ENCODE measurements at places on chromosomes 1 and 21.
A peak's percentile ranks its signal among the peaks of the same experiment; 100 is the strongest.

DNA sequence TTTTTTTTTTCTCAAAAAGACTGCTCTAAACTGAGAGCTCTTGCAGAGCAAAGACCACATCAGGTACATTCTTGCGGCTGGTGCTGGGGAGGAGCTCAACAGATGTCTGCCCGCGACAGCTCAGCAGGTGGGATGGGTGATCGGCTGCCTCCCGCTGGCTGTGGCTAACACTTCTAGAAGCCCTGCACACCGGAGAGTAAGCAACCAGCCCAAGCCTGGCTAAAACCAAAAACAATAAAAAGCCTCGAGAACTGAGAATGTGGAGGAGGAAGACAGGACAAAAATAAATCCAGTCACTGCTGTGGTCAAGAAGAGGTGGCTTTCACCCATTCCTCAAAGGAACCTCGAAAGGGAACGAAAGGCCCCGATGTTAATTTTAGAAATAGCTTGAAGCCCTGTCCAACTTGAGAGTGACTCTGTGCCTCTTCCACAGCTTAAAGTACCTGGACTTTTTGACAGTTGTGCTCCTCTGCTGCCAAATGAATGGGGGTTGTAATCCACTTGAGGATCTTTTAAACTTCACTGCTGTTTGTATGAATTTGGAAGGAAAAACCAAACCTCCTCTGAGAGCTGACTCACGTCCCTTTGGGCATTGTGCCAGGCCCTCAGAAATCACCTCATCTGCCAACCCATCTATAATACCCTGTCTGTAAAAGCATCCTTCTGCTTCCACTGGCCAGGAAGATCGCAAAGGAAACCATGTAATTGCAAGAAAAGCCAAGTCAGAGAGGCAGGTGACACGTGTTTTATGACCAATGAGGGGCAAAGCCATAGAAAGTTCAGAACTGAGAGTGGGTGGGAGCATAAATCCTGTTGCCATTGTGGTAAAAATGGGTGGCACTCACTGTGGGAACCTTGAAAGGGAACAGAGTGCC, 78.6 kb downstream of the KCNN3 start:
- peak; percentile 69 for DNase-seq

- peak; percentile 42 for DNase-seq
Observed at GRCh38 chr1:10339815-10340214, 59.0 kb upstream of the PGD start.

- no peak for DNase-seq
Observed at GRCh38 chr1:21901473-21901847, 35.6 kb downstream of the HSPG2 start.

GRCh38 chr1:230067419-230067870, 407 bp downstream of the GALNT2 start:
- DNase-seq, result peak; percentile 67

DNA sequence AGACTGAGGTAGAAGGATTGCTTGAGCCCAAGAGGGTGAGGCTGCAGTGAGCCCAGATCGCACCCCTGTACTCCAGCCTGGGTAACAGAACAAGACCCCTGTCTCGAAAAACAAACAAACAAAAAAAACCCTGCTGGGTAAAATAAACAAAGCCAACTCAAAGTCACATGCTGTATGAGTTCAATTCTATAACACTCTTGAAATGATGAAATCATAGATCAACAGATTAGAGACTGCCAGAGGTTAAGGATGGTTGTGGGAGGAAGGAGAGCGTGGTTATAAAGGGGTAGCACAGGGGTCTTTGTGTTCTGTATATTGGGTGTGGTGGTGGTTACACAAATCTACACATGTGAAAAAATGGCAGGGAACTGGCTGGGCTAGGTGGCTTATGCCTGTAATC, 62.5 kb downstream of the TAS1R2 start:
- DNase-seq, result no peak

DNA sequence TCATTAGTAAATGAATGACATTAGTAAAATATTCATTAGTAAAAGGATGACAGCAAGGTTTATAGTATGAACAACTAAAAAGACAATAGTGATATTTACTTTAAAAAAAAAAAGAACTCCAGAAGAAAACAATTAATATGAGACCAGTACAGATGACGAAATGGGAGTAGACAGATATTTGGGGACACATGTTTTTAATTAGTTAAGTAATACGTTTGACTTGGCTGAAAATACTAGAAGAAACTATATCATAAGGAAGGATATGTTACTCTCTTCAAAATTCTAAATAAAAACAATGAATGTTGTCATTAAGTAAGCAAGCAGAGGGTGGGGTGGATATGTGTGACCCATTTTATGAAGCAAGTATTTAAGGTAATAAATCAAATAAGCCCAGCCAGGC, 61.9 kb downstream of the GPATCH2 start:
- no peak for DNase-seq

GRCh38 chr21:38807441-38807871, 1.7 kb downstream of the ETS2 start:
- peak; percentile 94 for DNase-seq

GRCh38 chr1:10678402-10678801, 118.0 kb downstream of the CASZ1 start:
- no peak for DNase-seq

DNA sequence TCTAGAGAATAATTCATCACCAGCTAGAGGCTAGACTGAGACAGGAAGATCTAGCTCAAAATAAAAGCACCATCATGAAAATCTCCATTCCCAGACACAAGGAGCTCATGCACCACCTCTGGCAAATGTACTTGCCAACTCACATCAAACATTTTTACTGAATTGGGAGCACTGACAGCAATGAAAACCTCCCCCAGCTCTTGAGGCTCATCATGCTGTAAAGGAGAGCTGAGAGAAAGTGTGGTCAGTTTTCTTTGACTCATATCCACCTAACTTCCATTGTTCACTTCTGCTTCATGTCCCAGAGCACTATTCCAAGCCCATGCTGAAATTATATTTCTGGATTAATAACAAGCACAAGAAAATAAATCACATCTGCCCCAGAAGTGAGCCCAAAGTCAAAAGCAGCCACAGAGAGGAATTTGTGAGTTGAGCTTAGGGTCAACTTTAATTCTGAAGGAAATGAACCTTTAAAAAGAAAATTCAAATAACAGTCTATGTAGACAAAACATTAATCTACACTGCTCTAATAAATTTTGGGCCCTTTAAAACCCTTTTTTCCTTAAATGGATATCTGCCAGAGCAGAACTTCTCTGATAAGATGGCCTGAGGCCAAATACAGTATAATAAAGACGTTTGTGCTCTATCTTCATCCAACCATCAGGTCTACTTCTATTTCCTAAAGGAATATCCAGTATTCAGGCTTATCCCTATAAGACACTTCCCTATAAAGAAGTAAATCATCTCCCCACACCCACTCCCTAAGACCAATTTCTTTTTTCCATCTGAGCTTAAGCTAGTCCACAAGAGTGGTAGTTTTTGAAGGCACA, 85.9 kb upstream of the ADAM30 start:
- DNase-seq, result no peak

DNA sequence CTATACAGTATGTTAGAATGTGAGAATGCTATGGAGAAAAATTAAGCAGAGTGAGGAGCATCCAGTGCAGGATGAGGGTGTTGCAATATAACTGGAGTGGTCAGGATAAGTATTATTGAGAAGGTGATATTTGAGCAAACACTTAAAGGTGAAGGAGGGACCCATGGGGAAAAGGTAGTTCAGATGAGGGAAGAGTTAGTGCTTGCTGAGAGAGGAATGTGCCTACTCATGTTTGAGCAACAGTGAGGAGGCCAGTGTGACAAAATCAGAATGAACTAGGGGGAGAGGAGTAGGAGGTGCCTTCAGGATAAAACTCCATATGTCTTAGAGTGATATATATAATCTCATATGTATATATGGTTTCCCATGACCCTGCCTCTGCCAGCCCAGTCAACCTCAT, 6.2 kb upstream of the TRIM45 start:
- no peak for DNase-seq

DNA sequence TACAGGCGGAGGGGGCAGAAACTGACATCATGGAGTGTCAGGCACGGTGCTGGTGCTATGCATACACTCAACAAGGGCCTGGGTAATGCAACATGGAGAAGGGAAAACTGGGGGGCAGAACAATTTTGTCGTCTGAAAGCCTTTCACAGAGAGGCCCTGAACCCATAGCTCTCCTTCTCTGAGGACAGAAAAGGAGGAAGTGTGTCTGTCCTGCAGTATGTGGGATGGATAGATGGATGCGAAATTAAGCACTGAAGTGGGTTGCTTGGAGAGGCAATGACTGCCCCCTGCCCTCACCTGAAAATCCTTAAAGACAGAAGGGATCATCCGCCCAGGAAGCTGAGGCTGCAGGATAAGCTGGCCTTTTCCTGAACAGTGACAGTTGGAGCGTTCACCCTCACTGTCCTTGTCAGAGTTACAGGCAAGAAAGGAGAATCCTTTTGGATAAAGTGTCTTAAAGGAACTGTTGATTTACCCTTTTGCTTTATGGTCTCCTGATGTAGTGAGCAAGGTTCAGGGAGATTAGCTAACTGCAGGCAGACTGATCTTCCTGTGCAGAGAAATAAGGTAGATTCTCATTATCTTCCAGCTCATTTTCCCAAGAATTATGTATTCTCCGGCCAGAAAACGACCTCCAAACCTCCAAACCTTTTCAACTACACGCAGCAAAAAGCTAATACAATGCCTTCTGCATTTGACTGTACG, 1.6 kb upstream of the FAM20B start:
- no peak for DNase-seq

DNA sequence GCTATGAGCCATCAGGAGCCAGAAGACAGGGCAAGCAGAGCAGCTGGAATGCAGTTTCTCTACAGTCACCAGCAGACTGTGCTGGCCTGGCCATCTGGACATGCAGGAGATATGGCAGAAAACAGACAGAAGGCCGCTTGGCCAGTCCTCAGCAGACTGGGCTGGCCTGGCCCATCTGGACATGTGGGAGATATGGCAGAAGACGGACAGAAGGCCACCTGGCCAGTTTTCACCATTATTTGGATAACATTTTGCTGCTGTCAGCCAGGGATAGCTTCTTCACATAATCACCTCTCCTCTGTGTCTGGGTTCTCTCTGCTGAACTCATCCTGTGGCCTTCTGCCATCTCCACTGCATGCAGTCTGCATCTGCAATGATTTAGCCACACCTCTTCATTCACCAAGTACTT, 25.0 kb upstream of the CACYBP start:
- DNase-seq, result no peak

- peak; percentile 9 for DNase-seq
Observed at GRCh38 chr1:70809069-70809468, 238.5 kb downstream of the PTGER3 start.

DNA sequence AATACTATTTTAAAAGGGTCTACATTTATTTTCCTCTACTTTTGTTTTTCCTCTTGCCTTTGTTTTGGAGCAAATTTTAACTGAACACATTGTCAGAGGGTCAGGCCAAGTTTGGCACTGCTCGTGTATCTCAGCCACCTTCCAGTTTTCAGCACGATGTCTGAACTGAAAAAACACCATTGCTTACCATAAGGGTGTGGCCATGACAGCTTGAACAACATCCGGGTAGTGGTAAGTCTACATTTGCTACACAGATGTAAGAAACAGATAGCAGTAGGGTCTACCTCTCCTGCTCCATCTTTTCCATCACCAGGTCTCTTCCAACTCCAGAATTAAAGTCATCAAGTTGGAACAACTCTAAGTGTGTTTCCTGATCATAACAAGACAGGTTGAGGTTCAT, 4.2 kb downstream of the HIVEP3 start:
- DNase-seq, result no peak

GRCh38 chr1:240914506-240914905, 302.6 kb upstream of the GREM2 start:
- no peak for DNase-seq

GRCh38 chr1:18064534-18064933, 43.1 kb upstream of the IGSF21 start:
- no peak for DNase-seq

- DNase-seq, result no peak
Observed at GRCh38 chr1:37175666-37176215, 141.4 kb upstream of the GRIK3 start.

GRCh38 chr1:198642983-198643382, 4.1 kb downstream of the PTPRC start:
- no peak for DNase-seq

DNA sequence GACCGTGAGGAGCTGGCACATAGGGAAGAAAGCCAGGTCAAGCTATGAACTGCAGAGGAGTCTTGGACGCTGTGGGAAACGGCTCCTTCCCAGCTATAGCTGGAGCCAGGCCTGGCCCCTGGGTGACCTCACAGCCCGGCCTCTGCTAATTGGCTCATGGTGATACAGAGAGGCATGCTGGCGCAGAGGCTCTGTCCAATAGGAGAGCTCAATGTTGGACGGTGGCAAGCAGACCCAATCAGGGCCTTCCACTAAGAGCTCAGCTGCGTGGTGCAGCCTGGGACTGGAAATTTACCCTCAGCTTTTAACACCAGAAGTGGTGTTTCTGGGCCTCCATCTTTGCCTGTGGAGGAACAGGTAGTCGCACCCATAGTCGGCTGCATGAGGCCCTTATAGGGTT, 64.4 kb upstream of the GRHL3 start:
- no peak for DNase-seq

DNA sequence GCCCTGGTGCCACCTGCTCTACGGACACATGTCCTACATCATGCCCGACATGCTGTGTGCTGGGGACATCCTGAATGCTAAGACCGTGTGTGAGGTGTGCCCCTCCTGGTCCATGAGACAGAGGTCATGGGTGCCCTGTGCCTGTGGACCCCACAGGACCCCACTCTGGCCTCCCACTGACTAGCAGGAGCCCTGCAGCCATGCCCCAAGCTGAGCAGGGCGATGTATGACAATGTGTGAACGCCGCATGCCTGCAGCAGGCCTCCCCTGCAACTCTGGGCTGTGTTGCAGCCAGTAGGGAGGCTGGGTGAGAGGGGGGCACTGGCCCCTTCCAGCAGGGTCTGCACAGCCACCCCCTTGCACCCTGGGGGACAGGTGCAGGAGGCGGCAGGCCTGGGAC, 30.0 kb downstream of the PRSS38 start:
- DNase-seq, result no peak

- DNase-seq, result peak; percentile 73
Observed at GRCh38 chr1:68975212-68975933, 478.5 kb upstream of the DEPDC1 start.

DNA sequence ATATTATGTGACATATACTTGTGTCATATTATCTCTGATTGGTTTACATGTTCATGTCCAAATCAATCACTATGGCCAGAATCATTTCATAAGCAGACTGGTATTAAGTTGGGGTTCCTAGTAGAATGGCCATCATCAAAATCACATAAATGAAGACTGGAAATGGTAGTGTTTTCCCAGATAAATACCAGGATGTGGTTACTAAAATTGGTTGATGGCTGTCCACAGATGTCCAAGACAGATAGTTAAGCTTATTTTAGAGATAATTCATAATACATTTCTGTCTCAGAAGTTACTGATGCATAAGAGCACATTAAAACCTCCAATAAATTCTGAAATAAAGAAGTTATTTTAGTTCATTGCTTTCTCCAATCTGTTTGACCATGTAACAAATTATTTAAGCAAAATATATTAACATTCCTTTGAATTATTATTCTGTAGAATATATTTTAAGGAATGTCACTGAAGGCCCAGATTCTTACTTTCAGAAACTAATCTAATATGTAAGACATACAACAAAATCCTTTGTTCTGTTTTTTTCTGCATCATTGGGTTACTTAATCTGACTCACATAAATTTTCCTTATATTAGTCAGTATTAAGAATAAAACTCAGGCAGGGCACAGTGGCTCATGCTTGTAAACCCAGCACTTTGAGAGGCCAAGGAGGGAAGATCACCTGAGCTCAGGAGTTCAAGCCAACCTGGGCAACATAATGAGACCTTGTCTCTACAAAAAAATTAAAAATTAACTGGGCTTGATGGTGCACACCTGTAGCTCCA, 483.9 kb downstream of the PTPRC start:
- DNase-seq, result no peak

GRCh38 chr1:40982721-40983120, 3.2 kb downstream of the CTPS1 start:
- DNase-seq, result no peak
